ENCODE measurements at places on chromosomes 1 and 21. TPM values are rescaled to one million over a fixed set of nuclear protein-coding genes. Genes with fewer than 3 reads are reported as not detected.

PLEKHN1 gene
- total RNA-seq = 9.1 TPM

LRRC39 gene
- total RNA-seq = 0.85 TPM

EXTL2 gene
- total RNA-seq = 16.3 TPM

FABP3 gene
- not detected for total RNA-seq

TSTD1 gene
- total RNA-seq = 70.8 TPM

S100A14 gene
- 411 TPM for total RNA-seq

GBP5 gene
- total RNA-seq = not detected

WASF2 gene
- total RNA-seq = 96.5 TPM

NEGR1 gene
- total RNA-seq = 0.44 TPM

UQCRHL gene
- total RNA-seq = 5.1 TPM

KDM5B gene
- total RNA-seq = 99.8 TPM

TMCO2 gene
- not detected for total RNA-seq

GRCh38 chr1:31181515-31182343 lies 58.0 kb downstream of the NKAIN1 start:
- DNase-seq = no peak

- peak; percentile 58 for DNase-seq
Observed at GRCh38 chr1:153534226-153534924, 1.4 kb downstream of the S100A6 start.

- DNase-seq = peak; percentile 64
Observed at GRCh38 chr1:19926296-19927129, 3.1 kb upstream of the PLA2G2E start.

DNA sequence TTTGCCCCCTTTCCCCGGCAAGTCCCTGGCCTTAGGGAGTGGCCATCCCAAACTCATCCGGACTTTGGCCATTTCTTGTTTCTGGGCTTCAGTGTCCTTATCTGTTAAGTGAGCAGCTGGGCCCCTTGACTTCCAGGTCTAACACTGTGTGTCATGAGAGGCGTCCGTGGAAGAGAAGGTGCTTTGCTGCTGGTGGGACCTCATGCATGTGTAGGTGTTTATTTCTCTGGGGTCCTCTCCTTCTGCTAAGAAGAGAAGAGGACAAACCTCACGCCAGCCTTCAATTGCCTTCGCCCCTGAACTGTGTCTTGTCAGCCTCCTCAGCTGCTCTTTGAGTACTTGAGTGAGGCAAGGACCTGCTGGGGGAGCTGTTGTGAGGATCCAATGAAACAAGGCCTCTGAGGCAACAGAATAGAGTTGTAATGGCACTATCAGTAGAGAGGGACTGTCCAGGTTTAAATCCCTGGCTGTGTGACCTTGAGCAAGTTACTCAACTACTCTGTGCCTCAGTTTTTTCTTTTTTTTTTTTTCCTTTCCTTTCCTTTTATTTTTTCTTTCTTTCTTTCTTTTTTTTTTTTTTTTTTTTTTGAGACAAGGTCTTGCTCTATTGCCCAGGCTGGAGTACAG lies 72.5 kb downstream of the RUNX3 start:
- no peak for DNase-seq

- no peak for DNase-seq
Observed at GRCh38 chr21:16137106-16137505, 407.3 kb downstream of the USP25 start.

- DNase-seq = no peak
Observed at GRCh38 chr1:114610546-114611245, 29.3 kb upstream of the BCAS2 start.

GRCh38 chr1:10682449-10683309 lies 113.8 kb downstream of the CASZ1 start:
- no peak for DNase-seq

GRCh38 chr1:8016210-8016894 lies 9.8 kb downstream of the ERRFI1 start:
- no peak for DNase-seq

DNA sequence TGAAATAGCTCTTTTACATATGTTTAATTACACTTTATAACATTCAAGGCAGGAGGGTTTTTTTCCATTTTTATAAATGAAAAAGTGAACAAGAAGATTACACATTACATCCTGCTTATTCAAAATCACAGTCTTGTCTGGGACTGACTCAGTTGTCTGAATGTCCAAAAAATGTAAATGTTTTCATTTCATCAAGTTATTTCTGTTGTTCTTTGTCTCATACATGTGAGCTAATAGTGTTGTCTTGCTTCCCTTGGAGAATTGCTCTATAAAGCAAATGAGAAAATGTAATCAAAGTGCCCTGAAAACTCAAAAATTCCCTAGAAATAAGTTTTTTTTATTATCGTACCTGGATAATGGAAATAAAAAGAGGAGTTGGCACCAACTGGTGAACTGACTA lies 242.9 kb downstream of the GRIK1 start:
- no peak for DNase-seq

- DNase-seq = no peak
Observed at GRCh38 chr1:209618291-209618690, 33.9 kb downstream of the LAMB3 start.
